ENCODE measurements at places on chromosomes 4 and X.

GRCh38 chr4:130760246-130760645 lies 1664.3 kb downstream of the C4orf33 start:
- no peak for DNase-seq

DNA sequence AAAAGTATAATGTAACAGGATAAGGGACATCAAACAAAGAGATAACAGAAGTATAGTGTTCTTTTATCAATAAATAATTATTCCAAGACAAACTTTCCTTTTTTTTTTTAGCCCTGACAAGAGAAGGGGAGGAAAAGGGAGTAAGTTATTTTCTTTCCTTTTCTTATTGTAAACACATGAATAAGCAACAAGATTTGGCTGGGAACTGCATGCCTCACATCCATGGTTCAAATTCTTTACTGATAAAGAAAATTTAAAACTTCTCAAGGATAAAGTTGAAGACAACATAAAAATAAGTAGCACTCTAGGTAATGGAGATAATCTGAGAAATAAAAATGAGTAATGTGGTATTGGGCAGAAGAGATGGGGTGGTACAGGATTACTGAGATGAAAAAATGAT lies 71.6 kb downstream of the NEK1 start:
- no peak for DNase-seq

GRCh38 chr4:7842384-7843279 lies 97.0 kb downstream of the AFAP1 start:
- no peak for DNase-seq

GRCh38 chr4:11152684-11153083 lies 276.0 kb downstream of the HS3ST1 start:
- DNase-seq, result no peak

GRCh38 chrX:16839852-16840460 lies 30.2 kb downstream of the RBBP7 start:
- DNase-seq, result no peak

GRCh38 chrX:4825550-4825949 lies 1112.1 kb upstream of the PRKX start:
- no peak for DNase-seq
